ENCODE measurements at places on chromosomes 2 and 18.

DNA sequence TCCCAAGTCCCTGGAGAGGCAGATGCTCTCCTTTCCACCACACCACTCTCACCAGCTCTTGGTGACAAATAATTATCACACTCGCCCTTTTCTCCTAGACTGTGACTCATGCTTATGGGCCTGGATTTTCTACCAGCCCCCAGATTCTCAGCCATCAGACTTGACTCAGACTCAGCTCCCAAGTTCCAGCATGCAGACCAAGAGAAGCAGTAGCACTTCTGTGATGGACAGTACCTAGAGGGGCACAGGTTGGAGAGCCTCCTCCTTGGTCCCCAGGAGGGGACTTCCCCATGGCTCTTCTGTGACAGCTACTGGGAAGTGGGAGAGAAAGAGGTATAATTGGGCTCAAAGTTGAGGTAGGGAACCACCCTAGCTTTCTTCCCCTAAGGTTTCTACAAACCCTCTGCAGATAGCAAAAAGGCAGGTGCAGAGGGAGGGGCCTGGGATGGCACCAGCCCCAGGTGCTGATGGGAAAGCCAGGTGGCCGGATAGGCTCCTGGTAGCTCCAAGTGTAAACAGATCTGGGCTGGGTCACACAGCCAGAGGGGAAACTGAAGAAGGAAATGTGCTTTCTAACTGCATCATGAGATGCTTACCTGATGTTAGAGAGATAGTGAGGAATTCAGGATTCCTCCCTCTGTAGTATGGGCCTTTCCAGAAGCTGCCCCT lies 4.1 kb downstream of the TCF23 start:
- DNase-seq: no peak

GRCh38 chr2:136362676-136363390 lies 244.9 kb upstream of the CXCR4 start:
- DNase-seq: no peak

GRCh38 chr18:2538844-2539243 lies 32.5 kb downstream of the METTL4 start:
- DNase-seq: no peak

GRCh38 chr18:34322365-34323289 lies 97.9 kb upstream of the NOL4 start:
- DNase-seq: no peak

GRCh38 chr2:230772156-230772555 lies 59.5 kb downstream of the CAB39 start:
- DNase-seq: no peak

- no peak for DNase-seq
Observed at GRCh38 chr2:234971496-234971895, 19.7 kb downstream of the SH3BP4 start.

GRCh38 chr18:56267334-56267733 lies 371.1 kb downstream of the TXNL1 start:
- DNase-seq: no peak

DNA sequence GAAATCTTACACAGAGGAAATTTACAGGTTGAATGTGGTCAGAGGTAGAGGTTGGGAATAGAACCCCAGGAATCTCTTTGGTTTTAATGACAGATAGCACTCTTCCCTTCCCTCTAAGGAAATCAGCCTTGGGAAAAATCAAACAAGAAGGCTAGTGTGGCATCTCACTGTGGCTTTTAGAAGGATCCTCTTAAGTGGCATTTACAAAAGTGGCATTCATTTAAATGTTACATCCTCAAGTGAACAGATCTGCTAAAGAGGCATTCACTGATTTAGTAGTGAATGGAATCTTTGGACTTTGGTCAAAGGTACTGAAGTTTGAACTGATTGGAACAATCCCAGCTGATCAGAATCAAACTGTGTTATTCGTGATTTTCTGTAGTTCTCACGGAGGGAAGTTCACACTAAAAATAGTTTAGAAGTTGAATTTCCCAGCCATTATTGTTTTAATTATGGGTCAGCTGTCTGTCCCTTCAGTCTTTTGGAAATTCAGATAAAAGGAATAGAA lies 136.5 kb upstream of the FN1 start:
- no peak for DNase-seq

GRCh38 chr2:122034777-122035176 lies 279.3 kb downstream of the TSN start:
- DNase-seq: no peak

GRCh38 chr2:19474128-19474527 lies 115.7 kb upstream of the OSR1 start:
- no peak for DNase-seq

DNA sequence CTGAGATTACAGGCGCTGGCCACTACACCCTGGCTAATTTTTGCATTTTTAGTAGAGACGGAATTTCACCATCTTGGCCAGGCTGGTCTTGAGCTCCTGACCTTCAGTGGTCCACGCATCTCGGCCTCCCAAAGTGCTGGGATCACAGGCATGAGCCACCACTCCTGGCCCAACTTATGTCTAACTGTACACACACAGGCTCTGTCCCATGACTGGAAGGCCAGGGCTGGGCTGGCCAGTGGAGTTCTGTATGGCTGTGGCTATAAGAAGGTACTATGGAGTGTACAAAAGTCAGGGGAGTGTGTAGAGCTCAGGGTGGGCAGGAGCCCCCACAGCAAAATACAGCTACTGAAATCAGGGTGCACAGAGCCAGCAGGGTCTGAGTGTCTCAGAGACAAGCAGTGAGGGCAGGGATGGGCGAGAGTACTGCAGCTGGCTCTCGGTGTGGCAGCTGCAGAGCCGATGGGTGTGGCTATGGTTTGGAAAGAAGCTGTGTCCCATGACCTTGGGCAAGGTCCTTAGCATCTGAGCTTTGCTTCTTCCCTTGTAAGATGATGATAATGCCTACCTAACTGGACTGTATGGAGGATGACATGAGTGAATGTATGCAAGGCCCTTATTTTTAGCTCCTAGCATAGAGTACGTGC lies 10.4 kb upstream of the MSGN1 start:
- DNase-seq: no peak

- DNase-seq: no peak
Observed at GRCh38 chr2:60394463-60394862, 159.0 kb downstream of the BCL11A start.

- no peak for DNase-seq
Observed at GRCh38 chr2:191415101-191415500, 169.9 kb downstream of the MYO1B start.

- no peak for DNase-seq
Observed at GRCh38 chr18:45282101-45282812, 333.0 kb upstream of the SLC14A2 start.

GRCh38 chr18:9506046-9506792 lies 30.9 kb downstream of the RALBP1 start:
- DNase-seq: no peak

DNA sequence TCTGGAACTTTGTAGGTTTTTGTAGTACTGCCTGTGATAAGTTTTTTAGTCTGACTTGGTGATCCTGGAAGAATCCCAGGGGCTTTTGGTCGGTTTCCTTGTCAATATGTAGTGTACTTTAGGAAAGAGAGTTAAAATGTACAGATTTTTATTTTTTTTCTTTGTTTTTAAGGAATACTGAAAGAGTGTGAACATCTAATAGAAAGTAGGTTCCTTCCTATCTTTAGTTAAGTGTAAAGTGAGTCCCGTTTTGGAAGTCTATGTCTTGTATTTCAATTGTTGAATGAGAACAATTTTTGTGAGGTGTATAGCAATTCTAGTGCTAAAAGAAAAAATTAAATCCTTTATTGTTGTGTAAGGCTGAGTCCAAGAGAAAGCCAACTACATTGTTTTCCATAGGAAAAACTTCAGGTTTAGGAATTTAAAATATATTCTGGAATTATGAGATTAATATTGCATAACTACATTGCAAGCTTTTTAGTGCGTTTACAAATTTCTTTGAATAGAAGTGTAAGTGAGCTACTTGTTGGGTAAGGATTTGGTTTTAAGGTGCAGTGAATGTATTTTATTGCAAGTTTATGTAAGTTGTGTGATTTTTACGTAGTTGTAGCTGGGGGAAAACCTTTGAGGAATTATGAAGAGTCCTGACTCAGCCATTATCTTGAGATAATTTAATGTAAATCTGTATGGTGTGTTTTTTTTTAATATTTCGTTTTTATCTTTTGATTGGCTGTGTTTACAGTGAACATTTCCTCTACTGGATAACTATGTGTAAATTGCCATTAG lies 1.7 kb downstream of the VAPA start:
- DNase-seq: no peak

GRCh38 chr2:72204156-72204785 lies 56.6 kb upstream of the CYP26B1 start:
- no peak for DNase-seq

DNA sequence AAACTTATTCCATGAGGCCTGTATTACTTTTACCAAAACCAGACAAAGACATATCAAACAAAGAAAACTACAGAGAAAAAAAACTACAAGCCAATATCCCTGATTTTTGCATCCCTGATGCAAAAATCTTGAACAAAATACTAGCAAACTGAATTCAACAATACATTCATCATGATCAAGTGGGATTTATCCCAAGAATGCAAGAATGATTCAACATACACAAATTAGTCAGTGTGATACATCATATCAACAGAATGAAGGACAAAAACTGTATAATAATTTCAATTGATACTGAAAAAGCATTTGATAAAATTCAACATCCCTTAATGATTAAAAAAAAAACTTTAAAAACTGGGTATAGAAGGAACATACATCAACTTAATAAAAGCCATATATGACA lies 106.8 kb downstream of the SLC39A10 start:
- no peak for DNase-seq

GRCh38 chr2:10297959-10298531 lies 4.7 kb upstream of the HPCAL1 start:
- DNase-seq: no peak

DNA sequence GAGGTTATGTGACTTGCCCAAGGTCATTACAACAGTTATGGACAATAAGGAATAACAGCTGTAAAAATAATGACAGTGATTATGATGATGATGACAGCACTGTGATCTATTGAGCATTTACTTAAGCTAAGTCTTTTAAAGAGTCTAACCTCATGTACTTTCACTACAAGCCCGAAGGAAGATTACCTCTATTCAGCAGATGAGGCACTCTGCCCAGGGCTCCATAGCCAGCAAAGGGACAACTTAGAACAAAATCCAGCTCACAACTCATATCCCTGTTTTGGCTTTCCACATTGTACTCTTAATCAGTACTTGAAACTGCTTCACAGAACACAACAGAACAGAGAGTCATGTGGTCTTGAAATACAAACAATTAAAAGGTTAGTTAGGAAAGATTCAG lies 290.2 kb downstream of the ZNF385B start:
- DNase-seq: no peak

- no peak for DNase-seq
Observed at GRCh38 chr2:151520976-151521375, 111.3 kb downstream of the RIF1 start.

- no peak for DNase-seq
Observed at GRCh38 chr2:216807857-216808272, 52.0 kb downstream of the TNP1 start.

DNA sequence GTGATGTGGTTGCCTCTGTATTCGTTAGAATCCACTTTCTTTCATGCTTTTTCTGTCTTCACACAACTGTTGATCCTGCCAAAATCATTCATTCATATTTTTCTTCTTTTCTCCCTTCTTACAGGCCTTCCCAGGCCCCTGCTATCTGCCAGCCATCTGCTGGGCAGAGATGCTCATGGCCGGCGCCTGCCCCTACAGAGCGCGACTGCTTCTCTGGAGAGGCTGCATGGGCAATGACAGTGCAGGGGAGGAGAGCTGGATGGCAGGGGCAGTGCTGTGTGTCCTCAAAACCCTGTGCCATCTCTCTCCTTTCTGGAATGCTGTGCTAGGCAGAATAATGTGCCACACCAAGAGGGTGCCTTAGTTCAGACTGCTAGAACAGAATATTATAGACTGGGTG lies 125.2 kb downstream of the INHBB start:
- no peak for DNase-seq

- DNase-seq: no peak
Observed at GRCh38 chr2:160167089-160167740, 32.9 kb downstream of the ITGB6 start.

DNA sequence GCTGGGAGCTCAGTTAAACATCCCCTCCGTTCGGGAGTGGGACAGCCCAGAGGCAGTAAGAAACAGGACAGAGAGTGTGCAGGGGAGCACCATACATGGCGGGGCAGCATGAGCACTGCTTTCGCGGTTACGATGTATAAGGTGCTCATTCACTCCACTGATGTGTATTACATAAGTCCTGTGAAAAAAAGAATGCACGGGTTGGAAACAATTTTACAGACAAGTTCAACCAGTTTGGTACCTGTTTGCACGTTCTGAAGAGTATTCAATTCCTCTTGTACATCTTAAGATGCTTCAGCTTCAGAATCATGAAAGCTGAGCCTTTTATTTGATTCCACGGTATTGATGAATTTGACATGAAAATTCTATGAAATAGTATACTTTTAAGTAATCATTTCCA lies 97.8 kb upstream of the NETO1 start:
- no peak for DNase-seq

- no peak for DNase-seq
Observed at GRCh38 chr2:202014318-202014717, 19.3 kb upstream of the FZD7 start.

DNA sequence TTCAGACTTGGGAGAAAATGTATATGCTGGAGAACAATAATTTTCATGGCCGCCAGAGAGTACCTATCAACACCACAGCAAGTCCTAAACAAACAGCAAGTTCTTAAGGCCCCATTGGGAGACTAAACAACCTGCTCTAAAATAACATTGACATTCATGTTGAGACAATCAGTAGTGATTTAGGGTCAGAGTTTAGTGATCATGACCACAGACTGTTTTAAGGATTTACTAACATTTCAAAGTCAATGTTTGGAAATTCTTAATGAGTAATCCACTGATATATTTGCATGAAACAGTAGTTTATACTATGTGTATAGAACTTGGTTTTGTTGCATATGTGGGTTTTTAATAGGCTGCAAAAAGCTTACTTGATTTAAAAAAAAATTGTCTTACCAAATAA lies 34.7 kb downstream of the RASGRP3 start:
- no peak for DNase-seq

DNA sequence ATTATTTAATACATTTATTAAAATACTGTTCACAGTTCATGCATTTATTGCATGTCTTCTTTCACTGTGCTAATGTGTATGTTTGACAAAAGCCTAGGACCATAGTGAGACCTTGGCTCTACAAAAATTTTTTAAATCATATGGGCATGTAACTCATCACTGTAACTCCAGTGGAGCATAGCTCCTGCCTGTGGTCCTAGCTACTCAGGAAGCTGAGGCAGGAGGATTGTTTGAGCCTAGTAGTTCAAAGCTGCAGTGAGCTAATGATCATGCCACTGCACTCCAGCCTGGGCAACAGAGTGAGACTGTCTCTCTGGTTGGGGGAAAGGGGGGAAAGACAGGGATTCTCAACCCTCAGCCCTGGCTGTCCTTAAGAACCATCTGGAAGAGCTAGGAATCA lies 137.8 kb downstream of the PRKCE start:
- DNase-seq: no peak

GRCh38 chr2:5777131-5777535 lies 84.9 kb downstream of the SOX11 start:
- DNase-seq: no peak

DNA sequence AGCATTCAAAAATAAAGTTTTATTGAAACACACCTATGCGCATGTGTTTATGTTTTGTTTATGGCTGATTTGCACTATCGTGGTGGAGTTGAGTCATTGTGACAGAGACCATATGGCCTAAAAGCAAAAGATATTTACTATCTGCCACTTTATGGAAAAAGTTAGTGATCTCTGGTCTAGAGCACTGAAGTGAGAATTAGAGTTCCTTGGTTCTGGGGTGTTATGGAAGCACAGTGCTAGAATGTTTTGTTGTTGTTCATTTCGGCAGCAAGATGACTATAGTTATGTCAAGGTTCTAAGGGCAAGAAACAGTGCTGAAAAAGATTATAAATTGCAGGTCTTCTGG lies 416.5 kb downstream of the SLC4A3 start:
- DNase-seq: no peak

GRCh38 chr2:54546518-54546917 lies 90.4 kb downstream of the SPTBN1 start:
- DNase-seq: no peak

All from left forelimb (tissue), 1 donor.